ENCODE measurements at places on chromosomes 2 and 18.

DNA sequence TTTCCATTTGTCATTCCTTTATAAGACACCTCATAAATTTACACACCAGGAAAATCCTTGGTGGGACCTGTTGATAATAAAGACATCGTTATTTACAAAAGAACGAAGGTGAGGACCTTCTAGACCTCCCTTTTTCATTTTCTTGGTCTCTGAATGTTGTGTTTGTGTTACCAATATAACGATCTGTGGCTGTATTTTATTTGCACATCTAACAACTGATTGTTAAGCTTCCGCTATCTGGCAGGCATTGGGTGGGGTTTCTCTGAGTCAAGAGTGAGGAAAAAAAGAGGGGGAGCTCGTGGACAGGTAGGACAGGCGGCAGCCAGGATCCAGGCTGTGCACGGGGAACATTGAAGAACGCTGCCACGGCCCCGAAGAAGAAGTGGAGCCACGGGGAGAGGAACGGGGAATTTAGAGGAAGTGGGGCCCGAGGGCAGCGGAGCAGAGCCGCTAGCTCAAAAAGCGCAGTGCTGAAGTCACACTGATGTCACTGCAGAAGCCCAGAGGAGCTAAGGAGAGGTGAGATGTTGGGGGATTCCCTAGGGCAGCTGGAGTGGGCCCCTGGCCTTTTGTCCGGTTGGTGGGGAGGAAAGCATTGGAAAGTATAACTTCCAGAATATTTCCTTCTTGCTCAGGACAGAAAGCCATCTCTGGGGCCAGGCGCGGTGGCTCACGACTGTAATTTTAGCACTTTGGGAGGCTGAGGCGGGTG is 20.9 kb upstream of the DNMT3A start:
- peak; percentile 21 for DNase-seq

- DNase-seq, result peak; percentile 32
These were observed 67.3 kb upstream of the RMDN2 start for GRCh38 chr2:37857575-37858399.

DNA sequence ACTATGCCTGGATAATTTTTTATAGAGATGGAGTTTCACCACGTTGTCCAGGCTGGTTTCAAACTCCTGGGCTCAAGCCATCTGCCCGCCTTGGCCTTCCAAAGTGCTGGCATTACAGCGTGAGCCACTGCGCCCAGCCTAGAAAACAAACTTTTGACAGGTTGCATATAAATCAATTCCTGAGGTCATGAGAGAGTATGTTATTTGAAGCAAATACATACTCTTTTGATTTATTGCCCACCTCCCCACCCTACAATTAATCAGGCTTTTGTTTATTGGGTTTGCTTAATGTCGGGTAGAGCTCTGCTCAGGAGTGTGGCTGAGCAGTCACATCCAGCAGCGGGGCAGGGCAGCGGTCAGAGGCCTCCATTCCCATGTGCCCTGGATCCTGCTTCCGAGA is 37.9 kb upstream of the ASB1 start:
- no peak for DNase-seq

DNA sequence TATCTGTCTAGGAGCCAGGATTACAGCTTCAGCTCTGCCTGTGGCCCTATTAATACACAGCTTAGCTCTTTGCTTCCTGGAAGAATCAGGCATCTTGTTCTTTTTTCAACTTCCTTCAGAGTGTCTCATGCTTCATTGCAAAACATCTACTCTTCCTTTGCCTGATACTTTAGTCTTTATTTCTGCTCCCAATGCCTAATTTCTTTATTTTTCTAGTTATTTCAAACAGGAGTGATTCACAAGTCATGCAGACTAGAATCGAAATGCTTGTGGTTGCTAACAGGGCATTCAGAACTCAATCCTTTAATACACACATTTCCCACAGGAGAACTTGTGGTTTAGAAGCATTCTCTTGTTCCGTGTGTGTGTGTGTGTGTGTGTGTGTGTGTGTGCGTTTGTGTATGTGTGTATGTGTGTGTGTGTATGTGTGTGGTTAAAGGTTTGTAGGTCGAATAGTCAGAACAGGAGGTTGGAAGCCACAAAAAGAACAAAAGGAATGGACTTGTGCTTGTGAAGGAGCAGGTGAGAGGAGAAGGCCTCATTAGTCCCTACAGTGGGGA is 28.3 kb upstream of the INSIG2 start:
- DNase-seq, result peak; percentile 92

GRCh38 chr18:12628706-12629702 is 28.9 kb downstream of the SPIRE1 start:
- peak; percentile 91 for DNase-seq

DNA sequence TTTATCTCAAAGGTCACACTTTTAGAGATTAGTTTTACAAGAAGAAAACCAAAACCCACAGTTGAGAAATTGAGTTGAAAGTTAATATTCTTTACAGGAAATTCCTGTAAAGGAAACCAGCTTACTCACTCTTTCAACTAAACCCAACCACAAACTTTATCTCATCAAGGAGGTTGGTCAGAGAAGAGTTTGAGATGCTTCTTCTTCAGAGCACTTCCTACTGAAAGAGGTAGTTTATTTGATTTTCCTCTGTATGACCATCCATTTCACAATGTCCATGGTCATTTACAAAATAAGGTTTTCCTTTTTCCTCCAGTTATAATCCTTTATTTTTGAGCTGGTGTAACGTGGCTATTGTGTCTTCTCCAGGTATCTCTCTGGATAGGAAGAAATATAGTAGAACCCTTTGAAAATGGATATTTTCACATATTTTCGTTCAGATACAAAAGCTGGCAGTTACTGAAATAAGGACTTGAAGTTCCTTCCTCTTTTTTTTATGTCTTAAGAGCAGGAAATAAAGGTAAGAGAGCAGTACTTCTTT is 4.5 kb upstream of the IL18RAP start:
- peak; percentile 6 for DNase-seq

GRCh38 chr2:242011516-242011915 is 142.0 kb downstream of the RTP5 start:
- DNase-seq, result no peak

- peak; percentile 51 for DNase-seq
These were observed 101.9 kb downstream of the GPD2 start for GRCh38 chr2:156538083-156538504.

- DNase-seq, result no peak
These were observed 30.4 kb downstream of the MTERF4 start for GRCh38 chr2:241071677-241072111.

DNA sequence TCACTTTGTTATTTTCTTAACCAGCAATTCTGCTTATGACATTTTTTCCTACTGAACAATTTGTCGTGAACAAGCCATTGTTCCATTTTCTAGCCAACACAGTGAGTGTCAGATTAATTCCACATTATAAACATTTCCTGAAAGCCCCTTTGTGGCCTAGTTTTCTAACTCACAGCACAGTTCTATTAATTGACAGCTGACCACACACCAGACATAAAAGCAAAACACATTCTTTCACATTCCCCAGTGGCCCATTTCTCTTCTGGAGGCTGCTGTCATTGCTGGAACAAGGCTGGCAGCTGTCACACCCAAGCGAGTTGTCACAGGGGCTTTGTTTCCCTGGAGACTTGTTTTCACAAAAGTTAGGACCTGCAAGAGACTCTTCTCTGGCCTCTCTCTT is 50.7 kb downstream of the RNF152 start:
- DNase-seq, result no peak

DNA sequence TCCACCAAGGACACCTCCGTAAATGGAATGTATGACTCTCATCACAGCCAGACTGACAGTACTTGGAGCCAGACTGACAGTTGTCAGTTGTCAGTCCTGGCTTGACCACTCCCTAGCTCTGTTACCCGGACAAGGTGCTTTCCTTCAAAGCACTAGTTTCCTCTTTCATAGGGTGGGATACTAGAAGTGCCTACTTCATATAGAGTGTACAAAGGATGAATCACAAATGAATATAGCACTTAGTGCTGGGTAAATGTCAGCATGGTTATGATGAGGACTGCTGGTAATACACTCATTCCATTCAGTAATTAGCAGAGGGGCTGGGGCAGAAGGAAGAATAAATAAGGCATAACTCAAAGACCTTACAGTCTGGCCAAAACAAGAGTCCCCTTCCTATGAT is 91.4 kb downstream of the ARL4C start:
- no peak for DNase-seq

DNA sequence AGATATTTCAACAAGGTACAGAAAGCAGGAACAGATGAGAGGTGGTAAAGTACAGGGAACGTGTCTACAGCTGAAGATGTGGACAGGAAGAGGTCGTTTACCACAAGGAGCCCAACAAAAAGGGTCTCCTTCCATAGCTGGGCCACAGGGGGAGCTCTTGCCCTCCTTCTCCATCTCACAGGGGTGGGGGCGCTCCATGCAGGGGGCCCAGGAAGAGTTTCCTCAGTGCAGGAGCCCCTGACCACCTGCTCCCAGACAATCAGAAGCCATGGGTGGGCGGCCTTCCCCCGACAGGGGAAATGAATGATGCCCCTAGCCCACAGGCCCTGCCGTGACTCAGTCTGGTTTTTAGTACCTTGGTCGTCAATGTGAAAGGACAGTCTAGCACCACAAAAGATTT is 163.6 kb upstream of the ZNF516 start:
- peak; percentile 9 for DNase-seq

- DNase-seq, result no peak
These were observed 12.7 kb downstream of the USP39 start for GRCh38 chr2:85628658-85629057.

DNA sequence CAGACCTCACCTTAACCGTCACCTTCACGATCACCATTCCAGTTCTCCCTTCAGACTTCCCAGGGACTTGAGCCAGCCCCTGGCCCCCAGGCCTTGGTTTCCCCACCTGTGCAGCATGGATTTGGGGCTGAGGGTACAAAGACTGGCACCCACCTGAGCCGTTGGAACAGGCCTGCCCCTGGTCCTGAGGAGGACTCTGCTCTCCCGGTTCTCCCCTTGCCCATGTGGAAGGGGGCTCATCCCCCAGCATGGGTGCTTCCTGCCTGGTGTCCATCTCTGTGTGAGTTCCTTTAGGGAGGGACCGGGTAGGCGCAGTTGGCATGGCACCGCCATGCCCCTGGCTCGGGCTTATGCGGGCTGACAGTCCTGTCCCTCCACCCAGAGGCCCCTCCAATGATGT is 10.9 kb upstream of the GPR35 start:
- DNase-seq, result no peak

- DNase-seq, result no peak
These were observed 145.5 kb downstream of the CYP26B1 start for GRCh38 chr2:72001937-72002690.

GRCh38 chr2:20456636-20457426 is 10.0 kb downstream of the RHOB start:
- DNase-seq, result peak; percentile 61

DNA sequence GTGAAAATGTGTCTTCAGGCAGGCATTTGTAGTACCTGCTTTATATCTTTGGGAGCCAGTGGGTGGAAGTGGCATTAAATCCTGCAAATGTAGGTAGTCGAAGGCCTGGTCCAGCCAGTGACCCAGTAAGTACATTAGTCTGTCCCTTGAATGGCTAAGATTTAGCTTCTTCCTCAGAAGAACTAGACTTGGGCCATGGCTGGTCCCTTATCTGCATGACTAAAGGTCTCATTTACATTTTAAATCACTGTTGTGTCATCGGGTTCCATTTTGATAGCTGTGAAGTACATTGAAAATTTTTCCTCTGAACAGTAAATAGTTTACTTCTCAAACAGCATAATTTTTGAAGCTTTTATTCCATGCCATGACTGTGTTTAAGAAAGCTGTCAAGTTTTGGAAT is 438.4 kb upstream of the KLHL29 start:
- no peak for DNase-seq

GRCh38 chr2:56531668-56532420 is 348.1 kb downstream of the CCDC85A start:
- DNase-seq, result peak; percentile 62

- no peak for DNase-seq
These were observed 679.0 kb upstream of the ID2 start for GRCh38 chr2:8002765-8003393.

DNA sequence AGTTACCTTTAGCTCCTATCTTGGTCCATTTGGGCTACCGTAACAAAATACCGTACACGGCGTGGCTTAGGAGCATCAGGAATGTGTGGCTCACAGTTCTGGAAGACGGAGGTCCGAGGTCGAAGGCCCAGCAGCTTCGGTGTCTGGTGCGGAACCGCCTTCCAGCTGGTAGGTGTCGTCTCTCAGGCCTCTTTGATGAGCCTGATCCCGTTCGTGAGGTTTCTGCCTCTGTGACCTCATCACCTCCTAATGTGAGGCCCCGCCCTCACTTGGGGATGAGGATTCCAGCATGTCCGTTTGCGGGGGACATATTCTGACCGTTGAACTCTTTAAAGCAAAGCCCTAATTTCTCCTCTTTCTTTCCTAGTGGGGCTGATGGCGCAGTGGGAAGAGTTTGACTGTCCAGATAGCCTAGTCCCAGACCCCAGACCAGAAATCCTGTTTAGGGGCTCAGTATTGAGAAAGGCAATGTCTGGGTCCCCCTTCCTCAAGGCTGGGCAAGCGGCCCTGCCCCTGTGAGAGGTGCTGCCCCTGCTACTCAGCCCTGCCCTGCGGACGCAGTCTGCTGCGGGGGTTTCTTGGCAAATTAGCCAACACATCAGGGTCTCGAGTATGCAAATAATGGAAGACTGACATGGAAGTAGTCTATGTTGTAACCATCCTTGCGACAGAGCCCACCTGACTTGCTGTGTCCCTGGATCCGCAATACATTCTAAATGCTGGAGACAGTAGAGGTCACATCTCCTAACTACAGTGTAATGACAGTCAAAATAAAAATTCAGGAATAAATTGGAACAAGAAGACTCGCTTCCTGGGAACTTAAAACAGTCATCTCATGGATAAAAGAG is 128.0 kb downstream of the ASB1 start:
- no peak for DNase-seq

GRCh38 chr18:50656841-50657470 is 97.1 kb downstream of the MAPK4 start:
- DNase-seq, result no peak

DNA sequence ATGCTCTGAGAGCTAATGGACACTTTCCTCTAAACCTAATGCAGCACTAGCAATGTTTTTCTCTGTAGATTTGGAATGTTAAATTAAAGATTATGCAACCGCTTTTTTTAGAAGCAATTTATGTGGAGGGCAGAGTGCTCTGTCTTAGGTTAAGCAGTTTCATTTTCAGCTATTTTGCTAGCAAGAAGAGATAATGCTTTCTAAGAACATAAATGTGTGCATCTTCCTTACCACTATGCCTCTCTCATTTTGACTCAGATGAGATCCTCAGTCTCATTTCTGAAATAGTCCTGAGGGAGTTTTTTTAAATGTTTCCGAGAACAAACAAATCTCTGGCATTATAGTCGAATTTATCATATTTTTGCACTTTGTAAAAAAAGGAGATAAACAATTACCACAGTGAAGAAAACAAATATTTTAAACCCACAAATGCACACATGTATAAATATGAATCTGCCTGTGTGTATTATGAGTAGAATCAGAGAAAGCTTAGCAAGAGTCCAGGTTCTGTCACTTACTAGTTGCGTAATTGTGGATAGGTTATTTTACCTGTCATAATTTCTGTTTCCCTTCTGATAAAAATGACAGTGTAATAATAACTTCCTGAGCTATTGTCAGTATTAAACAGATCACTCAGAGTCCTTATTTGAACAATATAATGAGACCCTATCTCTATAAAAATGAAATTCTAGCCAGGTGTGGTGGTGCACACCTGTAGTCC is 207.7 kb upstream of the CRIM1 start:
- peak; percentile 1 for DNase-seq

- peak; percentile 78 for DNase-seq
These were observed 174.6 kb upstream of the PID1 start for GRCh38 chr2:229445501-229446211.

All from GM23248 (cell line).